GM03348 (cell line): ENCODE measurements at places on chromosomes 2 and 18.

DNA sequence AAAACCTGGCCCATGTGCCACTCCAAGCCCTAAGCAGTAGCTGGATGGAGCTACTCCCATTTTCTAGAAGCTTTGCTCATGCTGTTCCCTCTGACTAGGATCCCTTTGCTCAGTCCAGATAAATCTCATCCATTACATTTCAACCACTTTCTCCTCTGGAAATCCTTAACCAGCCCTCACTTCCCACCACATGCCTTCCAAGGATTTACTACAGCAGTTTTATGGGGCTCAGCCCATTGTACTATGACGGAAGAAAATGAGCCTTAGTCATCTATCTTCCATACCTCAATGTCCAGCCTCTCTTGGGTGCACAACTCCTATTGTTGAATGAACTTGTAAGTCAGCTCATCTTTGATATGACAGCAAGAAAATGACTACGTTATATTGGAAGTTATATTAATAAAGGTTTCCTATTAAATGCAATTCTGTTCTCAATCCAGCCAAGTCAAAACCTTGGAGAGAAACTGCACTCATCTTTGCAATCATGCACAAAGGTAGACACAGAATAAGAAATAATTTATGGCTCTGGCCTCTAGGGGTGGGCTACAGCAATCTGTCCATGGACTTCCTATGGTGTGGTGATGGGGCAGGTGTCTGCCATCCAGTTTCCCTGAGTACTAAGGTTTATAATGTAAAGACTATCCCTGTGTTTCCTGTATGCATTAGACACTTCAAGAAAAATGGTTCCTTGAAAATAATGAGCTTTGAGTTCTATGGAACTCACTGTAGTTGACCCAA lies 3.4 kb downstream of the B4GALT6 start:
- no peak for DNase-seq

DNA sequence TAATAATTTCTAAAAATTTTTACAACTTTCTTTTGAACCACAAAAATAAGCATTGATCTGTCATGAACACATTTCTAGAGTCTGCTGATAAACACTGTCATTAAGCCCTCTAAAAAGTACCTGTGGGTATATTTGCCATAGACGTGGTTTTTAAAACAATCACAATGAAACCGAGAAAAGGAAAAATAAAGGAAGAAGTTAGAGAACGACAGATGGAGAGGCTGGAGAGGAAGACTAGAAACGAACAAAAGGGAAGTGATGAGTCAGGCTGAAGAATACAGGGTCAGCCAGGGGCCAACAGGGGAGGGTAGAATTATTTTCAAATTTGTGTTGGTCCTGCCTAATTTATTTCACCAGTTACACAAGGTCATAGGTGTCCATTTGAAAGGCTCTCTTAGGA lies 62.0 kb downstream of the MYL12B start:
- DNase-seq, result peak; percentile 25

DNA sequence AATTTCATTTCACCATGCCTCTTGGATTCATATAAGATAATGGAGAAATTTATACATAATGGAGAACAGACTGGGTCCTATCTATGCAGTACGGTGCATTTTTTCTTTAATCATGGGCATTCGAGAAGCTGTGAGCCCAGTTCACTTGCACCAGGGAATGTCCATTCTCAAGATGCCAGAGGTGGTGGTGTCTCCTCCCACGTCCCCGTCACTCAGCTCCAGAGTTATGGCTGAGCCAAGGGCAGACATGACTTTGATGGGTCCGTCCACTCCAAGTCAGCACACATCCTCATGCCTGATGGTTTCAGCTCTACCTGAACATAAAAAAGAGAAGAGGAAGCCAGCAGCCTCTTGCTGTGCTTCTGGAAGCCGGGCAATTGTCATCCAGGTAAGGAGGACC lies 42.1 kb upstream of the CREG2 start:
- DNase-seq, result no peak

DNA sequence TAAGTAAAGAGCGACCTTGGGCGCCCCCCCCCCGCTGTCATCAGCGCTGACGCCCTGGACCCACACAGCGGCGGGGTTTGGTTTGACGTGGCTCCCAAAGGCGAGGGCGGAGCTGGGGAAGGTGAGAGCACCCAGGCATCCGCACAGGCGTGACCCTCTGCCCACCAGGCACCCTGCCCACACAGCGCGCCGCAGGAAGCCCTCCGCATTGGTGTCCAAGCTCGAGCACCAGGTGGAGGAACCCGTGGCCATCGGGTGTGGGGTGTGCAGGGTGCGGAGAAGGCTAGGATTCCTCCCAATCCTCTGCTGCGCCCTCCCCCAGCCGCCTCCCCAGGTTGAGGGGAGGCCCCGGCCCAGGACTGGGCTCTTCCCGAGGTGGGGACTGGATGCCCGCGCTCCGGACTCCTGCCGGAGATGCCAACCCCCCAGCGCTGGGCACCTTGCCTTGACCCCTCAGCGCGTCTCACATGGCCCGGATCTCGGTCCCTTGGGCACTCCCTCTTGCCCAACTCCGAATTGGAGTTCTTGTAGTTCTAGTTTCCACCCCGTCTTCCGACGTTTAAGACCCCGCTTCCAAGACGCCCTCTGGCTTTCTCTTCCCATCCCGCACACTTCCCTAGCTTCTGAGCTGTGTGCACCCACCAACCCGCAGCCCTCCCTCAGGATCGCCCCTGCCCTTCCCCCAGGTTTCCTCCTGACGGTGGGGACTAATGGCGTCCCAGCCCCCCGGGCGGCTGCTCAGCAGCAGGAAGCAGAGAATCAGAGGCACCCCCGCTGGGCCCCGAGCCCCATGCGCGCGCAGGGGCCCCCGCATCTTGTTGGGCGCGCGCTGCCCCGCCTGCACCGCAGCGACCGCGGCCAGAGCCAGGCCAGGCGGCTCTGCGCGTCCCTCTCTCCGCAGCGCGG lies 25.9 kb upstream of the RESP18 start:
- DNase-seq, result peak; percentile 20

GRCh38 chr18:36296650-36297416 lies 680 bp upstream of the FHOD3 start:
- DNase-seq, result peak; percentile 90

DNA sequence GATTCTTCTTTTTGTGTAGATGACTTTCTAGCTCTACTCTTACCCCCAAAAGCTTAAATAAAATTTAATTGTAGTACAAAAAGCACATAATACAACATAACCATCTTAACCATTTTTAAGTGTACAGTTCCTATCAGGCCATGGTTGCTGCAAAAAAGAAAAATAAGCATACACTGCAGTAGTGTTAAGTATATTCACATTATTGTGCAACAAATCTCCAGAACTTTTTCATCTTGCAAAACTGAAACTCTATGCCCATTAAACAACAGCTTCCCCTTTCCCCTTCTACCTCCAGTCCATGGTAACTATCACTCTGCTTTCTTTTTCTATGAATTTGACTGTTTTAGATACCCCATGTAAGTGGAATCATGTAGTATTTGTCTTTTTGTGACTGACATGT lies 18.1 kb downstream of the PPM1B start:
- no peak for DNase-seq

GRCh38 chr2:17616405-17616804 lies 75.9 kb downstream of the VSNL1 start:
- no peak for DNase-seq

DNA sequence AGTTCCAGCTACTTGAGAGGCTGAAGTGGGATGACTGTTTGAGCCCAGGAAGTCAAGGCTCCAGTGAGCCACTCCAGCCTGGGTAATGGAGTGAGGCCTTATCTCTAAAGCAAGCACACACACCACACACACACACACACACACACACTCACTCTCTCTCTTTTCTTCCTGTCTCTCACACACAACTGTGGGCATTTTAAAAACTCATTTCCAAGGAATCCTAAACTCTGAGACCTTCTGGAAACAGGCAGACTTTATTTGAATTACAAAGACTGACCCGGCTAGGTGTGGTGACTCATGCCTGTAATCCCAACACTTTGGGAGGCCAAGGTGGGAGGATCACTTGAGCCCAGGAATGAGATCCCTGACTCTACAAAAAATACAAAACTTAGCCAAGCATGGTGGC lies 21.3 kb downstream of the WDSUB1 start:
- DNase-seq, result no peak

DNA sequence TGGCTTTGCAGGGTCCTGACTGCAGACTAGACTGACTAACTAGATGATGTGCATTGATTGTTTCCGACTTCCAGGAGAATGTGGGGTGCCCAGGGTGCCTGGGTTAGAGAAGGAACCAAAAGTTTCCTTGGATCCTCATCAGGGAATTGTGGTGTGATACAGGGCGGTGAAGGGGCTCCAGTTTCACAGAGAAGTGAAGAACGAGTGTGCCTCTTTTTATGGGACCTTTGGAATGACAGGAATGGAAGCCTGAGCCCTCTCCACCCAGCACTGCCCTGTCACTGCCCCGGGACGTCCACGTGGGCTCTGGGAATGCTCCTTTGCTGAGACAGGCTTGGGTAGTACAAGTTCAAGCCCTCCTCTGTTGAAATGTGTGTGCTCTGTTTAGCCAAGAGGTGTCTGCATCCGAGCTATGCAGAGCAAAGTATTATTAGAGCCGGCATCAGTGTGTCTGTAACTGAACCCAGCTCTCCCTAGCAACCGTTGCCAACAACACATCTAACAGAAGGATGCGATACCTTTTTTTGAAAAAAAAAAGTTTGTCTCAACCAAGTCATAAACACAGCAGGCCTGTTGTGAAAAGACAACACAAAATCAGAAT lies 183.6 kb downstream of the SMAD7 start:
- DNase-seq, result no peak

- DNase-seq, result no peak
Observed at GRCh38 chr2:198096002-198096401, 291.6 kb downstream of the PLCL1 start.

- DNase-seq, result no peak
Observed at GRCh38 chr2:158184001-158184400, 82.3 kb downstream of the UPP2 start.

DNA sequence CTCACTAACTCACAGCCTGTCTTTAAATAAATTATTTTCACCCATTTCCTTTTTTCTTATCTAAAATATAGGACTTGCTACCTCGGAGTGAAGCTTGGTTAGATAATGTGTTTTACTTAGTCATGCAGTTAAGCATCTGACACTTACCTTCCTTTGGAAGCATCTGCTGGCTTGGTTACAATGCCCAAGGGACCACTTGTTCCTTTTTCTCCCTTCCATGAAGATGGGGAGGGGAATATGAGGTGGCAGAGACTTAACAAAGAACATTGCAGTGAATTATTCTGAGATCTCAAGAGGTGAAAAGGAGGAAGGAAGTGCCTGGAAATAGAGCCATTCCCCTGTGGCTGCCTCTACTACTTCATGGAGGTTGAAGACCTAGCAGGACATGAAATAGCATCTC lies 145.4 kb upstream of the FOSL2 start:
- DNase-seq, result no peak
